Central memory CD4-positive, alpha-beta T cell (primary cell): ENCODE measurements at places on chromosomes 3 and 15.

GRCh38 chr3:61637088-61638051 is 76.0 kb downstream of the PTPRG start:
- no peak for DNase-seq

DNA sequence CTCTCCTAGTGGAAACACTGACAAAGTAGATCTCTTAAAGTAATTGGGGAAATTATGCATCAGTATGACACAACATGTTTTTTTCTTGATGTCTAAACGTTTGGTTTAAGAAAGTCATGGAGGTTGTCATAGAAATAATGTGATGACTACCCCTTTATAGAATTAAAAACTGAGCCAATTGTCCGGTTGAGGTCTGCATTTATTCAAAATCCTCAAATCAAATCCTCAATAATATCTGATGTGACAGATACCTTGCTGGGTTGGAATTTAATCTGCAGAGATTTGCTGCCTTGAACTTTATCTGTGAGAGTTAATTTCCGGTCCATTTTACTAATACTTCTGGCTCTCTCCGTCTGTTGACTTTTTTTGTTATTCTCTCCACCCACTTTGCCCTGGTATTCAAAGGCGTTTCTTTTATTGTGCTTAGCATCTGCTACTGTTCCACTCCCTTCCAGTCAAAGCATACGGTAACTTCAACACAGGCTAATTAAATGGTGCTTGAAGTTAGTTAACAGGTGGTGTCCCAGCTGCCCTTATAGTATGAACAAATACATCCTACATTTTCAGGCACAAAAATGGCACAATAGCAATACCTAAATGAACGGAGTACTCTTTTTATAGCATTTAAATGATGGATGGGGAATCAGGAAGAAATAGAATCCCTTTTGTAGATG is 628.3 kb downstream of the ROBO1 start:
- no peak for DNase-seq

GRCh38 chr15:35657679-35658311 is 111.8 kb upstream of the DPH6 start:
- no peak for DNase-seq

GRCh38 chr3:99505200-99505599 is 133.2 kb upstream of the COL8A1 start:
- DNase-seq: no peak

- DNase-seq: no peak
Observed at GRCh38 chr3:52805270-52806039, 10.9 kb downstream of the ITIH3 start.

- DNase-seq: no peak
Observed at GRCh38 chr15:96307856-96308394, 22.6 kb upstream of the NR2F2 start.

DNA sequence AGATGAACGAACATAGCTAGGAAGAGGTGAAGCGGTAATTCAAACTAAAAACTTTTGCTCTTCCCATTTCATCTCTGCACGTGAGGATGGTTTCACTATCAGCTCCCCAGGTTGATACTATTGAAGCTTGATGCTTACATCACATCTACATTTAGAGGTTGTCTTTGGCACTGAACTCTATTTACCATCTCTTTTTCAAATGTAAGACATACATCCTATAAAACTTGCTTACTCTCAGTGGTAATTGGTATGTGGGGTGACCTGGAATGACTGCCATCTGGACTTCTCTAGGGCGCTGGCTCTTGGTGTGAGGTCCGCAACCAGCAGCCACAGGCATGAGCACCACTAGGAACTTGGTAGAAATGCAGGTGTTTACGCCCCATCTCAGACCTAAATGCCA is 118.1 kb downstream of the AKAP13 start:
- DNase-seq: no peak

GRCh38 chr3:136196064-136196400 is at the start of gene MSL2:
TSS of gene MSL2 (minus strand) at chr3:136196335. CDS start at chr3:136195113, 1,222 bp downstream.
- DNase-seq: no peak

GRCh38 chr15:98778263-98778959 is 130.1 kb downstream of the IGF1R start:
- DNase-seq: no peak

DNA sequence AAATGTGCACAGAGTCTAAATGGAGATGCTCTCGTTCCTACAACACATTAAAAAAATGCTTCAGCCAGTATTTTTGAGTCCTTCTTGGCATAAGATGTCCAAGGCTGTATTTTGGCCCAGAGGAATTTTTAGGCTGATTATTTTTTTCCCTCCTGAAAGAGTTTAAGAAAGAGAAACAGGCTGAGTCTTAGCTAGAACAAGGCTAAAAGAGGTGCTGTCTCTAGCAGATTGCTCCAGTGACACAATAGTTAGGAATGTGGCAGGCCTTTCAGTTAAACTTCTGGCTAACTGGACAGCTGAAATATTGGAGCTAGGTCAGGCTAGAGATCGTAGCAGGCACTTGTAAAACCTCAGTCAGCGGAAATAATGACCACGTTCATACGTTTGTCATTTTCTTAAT is 271.4 kb upstream of the RARB start:
- DNase-seq: no peak

- DNase-seq: no peak
Observed at GRCh38 chr3:166444756-166445155, 607.5 kb upstream of the BCHE start.

DNA sequence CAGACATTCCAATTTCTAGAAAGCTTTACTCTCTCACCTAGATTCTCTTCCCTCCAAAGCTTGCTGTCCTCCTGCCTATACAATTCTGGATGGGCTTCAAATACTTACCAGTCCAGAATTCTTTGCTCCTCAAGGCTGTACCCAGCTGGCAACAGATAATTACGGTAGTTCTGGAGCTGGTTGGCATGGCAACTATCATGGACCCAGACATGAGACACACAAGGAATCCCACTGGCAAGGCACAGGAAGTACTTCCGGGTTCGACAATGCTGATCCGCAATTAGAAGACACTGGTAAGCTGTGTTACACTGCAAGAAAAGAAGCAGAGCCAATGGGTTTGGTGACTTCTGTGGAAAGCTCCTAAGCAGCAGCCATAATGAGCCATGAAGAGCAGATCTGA is 37.9 kb downstream of the TUBGCP4 start:
- no peak for DNase-seq

DNA sequence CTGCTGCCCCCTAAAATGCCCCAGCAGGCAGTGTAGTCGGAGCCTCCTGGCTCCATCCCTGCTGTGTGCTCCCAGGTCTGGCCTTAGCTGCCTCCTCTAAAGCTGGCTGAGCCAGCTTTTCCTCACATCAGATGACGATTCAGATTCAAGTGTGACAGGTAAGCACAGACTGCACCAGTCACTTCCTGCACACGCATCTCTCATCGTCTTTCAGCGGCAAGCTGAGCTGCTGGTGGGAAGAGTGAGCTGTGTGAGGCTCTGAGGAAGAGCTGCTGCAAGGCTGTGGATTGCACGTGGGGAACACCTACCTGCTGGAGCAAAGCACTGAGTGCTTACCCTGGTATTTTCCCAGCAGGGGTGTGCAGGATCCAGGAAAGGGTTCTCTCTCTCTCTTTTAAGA is 88.4 kb upstream of the RPL32 start:
- DNase-seq: no peak

- DNase-seq: no peak
Observed at GRCh38 chr3:12948891-12949711, 107.7 kb upstream of the RPL32 start.

GRCh38 chr15:39114690-39115378 is 466.0 kb upstream of the THBS1 start:
- DNase-seq: no peak

DNA sequence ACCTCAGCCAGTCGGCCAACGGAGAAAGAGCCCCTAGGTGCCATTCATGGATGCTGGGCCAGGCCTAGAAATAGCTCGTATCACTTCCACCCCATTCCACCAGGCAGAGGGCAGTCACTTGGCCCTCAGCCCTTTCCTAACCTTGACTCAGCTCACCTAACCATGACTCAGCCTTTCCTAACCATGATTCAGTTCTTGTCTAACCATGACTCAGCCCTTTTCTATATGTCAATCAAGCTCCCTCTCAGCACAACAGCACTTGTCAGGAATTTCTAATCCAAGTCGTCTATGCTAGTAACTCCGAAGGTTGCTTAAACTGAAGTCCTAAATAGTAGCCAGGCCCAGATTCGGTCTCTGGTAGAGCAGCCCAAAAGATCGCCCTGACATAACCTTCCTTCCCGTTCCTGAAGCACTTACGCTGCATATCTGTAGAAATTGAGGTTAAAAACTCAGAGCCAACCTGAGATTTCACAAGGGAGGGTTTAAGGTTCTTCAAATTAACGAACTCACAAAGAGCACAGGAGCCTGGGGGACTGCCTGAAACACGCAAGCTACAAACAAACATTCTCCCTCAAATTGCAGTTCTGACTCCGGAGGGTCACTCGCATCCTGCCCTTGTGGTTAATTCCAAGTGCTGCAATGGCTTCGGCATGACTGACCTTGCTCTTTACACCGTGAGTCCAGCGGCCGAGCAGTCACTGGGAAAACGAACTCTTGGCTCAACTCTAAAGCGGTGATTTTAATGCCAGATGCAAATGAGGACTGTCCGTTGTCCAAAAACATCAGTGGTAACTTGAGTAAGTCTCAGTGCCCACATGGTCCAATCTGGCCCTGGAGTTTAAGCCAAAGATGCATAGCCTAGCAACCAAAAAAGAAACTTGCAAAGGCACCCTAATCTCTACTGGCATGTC is 99.9 kb downstream of the ADAMTS17 start:
- no peak for DNase-seq

DNA sequence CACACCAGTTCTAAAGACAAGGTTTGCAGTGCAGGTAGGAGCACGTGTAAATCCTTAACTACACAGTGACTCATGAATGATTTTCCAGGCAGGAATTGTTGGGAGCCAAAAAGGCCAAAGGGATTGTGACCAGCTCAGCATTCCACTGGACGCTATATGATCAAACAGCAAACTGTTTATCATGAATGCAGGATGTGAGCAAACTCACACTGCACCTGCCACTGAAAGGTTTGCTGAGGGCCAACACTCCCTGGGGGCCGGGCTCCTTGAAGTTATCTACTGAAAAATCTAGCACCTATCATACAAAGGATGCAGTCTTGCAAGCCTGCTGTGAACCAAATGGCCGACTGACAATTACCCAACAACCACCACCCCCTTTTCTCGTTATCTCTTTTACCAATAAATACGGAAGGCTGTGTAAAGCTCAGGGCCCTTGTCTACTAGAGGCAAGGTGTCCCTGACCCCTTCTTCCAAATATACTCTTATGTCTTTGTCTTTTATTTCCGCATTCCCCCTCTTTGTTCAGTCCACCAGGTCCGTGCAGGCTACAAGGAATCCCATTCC is 11.5 kb upstream of the DNASE1L3 start:
- DNase-seq: no peak

GRCh38 chr15:63803106-63803886 is 30.5 kb downstream of the HERC1 start:
- no peak for DNase-seq

DNA sequence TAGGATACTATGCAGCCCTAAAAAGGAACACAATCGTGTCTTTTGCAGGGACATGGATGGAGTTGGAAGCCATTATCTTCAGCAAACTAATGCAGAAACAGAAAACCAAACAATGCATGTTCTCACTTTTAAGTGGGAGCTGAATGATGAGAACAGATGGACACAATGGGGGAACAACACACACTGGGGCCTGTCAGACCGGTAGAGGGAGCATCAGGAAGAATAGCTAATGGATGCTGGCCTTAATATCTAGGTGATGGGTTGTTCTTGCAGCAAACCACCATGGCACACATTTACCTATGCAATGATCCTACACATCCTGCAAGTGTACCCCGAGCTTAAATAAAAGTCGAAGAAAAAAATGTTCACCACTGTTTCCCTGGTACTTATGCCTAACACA is 17.5 kb downstream of the SENP7 start:
- DNase-seq: no peak

DNA sequence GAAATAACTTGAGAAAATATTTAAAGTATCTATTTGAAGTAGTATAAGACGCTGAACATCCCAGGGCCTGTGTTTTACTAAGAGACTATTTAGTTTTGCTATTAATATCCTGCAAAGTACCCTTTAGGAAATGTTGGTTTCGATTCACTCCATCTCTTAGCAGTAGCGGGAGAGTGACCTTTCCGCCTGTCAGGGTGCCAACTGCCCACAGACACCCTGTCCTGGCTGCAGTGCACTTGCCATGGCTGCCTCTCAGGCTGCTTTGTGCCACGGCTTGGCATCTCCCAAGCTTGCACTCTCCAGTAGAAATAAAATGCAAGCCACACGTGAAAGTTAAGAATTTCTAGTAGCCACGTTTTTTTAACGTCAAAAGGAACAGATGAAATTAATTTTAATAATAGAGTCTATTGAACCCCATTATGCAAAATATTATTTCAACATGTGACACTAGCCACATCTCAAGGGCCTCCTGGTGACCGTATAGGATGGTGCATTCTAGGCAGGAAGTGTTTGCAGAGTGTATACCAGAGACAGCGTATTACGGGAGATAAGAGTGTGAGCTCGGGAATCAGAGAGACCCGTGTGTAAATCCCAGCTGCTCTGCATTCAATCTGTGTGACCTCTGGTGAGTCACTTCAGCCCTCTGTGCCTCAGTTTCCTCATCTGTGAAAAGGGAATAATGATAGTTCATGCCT is 19.8 kb downstream of the ADAMTS9 start:
- no peak for DNase-seq

GRCh38 chr15:66922608-66923007 is 142.8 kb upstream of the SMAD3 start:
- DNase-seq: no peak

DNA sequence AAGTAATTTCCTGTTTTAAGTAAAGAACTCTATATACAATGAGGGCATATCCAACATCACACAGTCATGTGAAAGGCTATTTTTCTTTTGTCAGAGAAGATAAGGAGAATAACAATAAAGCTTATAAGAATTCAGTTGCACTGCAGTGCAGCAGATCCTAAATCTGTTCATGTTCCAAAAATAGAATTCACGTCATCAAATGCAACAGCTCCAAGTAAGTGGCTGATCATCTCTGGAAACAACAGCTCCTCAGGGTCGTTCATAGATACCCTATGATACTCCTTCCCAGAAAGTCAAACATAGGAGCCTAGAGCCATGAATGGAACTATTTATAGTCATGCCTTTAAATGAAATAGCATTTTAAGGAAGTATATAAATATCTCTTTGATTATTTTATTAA is 100.2 kb downstream of the FMN1 start:
- no peak for DNase-seq

DNA sequence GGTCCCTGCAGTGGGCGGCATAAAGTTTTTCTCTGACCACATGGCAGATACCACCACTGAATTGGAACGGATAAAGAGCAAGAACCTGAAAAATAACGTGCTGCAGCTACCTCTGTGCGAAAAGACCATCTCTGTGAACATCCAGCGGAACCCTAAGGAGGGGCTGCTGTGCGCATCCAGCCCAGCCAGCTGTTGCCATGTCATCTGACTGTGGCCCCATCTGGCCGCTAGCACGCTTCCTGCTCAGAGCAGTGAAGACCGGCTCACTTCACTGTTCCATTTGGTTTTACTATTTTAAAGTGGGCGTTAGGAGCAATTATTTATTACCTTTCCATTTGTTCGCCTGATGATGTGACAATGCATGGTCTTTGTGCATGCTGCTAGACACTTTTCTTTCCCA is 62.0 kb downstream of the SNRK start:
- no peak for DNase-seq

- DNase-seq: no peak
Observed at GRCh38 chr3:12644331-12644937, 19.5 kb downstream of the RAF1 start.
